ENCODE measurements at places on chromosomes 6 and 20. TPM values are rescaled to one million over a fixed set of nuclear protein-coding genes. Genes with fewer than 3 reads are reported as not detected.

DNA sequence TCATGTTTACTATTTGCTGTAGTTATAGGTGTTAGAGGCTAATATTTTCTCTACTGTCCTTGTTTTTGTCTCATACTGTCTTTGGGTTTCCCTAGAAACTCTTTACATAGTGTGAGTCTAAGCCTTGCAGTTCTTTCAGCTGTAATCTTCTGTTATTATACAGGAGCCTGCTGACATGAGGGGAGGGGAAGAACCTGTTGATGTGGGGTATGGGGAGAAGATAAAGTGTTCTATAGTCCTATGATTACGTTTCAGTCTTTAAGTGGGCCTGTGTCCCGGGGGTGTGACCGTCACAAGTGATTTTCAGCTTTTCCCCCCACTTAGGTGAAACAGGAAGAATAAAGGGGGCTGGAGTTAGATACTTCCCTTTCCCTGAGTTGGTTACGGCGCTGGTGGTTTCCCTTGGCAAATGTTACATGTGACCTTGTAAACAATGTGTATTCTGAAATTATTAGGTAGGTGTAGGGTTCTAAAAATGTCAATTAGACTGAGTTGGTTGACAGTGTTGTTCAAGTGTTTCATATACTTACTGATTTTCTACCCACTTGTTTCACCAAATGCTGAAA lies 41.3 kb downstream of the REV3L start:
- no peak for DNase-seq

- no peak for DNase-seq
These were observed at the start of gene TXLNB for GRCh38 chr6:139291813-139292619. TXLNB (minus strand) TSS chr6:139291998; CDS start chr6:139288899, 3,099 bp downstream.

- no peak for DNase-seq
These were observed 4.1 kb downstream of the HLA-B start for GRCh38 chr6:31352683-31353383.

Gene AIF1
- total RNA-seq = not detected

GRCh38 chr6:158987657-158988056 lies 12.3 kb downstream of the RSPH3 start:
- no peak for DNase-seq

DNA sequence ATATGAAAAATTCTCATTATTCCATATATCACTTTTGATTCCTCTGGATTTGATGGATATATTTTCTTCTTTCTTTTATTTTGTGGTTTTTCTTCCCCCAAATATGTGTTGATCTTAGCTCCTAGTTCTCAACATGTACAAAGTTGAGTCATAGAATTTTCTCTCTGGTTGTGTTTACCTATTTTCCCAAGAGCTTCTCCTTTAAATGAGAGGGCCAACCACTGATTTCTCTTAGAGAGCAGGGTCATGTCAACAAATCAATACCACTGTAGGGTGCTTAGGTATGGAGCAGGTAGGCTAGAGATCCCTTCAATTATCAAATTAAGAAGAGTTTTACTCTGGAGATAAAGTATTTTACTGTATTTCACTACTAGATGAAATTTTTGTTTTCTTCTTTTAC lies 145.7 kb downstream of the BMP5 start:
- no peak for DNase-seq

DNA sequence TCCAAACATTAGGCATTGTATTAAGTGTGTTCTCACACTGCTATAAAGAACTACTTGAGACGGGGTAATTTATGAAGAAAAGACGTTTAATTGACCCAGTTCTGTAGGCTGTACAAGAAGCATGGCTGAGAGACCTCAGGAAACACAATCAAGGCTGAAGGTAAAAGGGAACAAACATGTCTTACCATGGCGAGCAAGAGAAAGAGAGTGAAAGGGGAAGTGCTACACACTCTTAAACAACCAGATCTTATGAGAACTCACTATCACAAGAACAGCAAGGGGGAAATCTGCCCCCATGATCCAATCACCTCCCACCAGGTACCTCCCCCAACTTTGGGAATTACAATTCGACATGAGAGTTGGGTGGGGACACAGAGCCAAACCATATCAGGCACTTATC lies 86.6 kb upstream of the TOP1 start:
- no peak for DNase-seq

DNA sequence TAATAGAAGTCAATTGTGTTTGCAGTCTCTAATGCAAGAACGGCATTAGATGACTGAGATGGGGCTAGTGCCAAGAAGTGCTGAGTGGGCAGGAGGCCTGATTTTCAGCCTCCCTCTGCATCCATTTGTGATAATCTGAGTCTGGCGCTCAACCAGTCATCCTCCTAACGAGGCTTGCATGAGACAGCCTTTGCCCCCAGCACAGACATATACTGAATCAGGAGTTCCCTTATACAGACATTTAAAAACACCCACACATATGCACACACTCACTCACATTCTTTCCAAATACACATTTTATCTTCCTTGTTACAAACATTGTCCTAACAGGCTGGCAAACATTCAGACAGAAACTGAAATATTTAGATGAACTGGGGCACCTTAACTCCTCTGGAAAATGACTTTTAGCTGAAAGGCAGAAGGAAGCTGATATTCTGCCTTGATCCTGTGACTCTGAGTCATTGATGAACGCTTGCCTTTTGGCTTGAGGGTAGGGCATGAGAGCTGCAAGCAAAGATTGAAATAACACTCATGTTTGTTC lies 562.3 kb downstream of the DHX35 start:
- no peak for DNase-seq

DNA sequence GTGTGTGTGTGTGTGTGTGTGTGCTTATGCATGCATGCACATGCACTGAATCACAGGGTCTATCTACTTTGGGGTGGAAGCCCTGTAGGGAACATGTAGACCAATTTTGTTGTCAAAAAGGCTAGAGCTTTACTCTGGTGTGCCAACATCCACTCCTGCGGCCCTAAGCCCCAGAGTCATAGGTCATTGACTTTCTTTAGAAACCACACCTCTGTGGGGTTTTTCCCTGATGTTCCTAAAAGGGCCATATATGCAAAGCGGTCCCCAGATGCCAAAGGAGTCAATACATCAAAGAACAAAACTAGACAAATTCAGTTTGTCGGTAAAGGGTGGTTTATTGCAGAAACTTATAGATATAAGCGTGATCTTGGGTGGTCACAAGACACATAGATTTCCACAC lies 29.8 kb upstream of the SLC2A12 start:
- DNase-seq = no peak

Gene IMPG1
- total RNA-seq = not detected

Gene CRISP3
- not detected for total RNA-seq

DNA sequence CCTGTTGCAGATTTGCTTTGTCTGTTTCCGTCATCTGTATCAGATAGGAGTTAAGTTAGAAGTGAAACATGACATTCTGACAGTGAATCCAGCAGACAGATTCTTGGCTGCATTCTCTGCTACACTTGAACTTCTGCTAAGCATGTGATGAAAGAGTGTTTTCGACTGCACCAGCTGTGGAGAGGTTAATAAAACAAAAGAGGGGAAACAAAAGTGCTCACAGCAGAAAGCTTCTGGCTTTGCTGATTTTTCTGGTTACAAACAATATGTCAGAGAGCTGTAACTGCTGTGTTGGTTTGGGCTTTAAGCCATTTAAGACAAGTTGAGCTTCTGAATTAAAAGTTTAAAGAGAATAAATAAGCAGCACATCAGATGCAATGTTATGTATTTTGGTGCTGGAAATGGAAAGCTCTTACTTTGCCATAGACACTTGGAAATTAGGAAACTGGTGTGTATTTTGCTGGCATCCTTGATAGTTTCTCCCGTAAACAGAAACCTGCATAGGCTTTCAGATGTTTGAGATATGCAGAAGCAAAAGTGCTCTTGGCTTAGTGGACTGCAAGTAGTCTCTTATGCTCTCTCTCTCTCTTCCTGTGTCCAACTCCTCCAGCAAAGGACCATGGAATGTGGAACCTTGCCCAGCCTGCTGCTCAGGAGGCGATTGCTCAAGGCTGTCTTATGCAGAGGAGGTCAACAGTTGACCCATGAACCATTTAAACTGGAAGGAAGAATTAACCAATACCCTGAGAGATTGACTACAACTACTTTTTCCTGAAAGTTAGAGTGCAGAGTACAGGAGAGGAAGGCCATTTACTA lies 104.9 kb downstream of the RPS12 start:
- DNase-seq = no peak

GRCh38 chr6:95143408-95144180 lies 433.7 kb upstream of the MANEA start:
- no peak for DNase-seq

Gene CDH4
- total RNA-seq = 1.3 TPM

DNA sequence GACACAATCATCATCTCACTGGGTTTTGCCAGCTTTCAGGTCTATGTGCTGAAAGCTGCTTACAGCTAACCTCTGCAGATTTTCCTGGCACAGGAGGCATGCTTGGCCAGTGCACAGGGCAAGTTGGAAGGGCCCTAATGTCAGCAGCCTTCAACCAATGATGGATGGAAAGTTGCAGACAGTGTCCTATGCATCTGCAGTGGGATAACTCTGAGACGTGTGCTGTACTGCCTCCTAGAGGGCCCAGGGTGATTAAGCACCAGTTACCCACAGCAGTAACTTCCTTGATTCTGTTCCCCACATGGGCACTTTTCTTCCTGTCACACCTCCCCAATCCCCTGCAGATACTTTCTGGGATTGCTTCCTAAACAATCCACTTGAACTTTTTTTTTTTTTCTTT lies 38.6 kb downstream of the OVOL2 start:
- no peak for DNase-seq

All from osteocyte (in vitro differentiated cells).